ENCODE measurements at places on chromosomes 3 and 15.

DNA sequence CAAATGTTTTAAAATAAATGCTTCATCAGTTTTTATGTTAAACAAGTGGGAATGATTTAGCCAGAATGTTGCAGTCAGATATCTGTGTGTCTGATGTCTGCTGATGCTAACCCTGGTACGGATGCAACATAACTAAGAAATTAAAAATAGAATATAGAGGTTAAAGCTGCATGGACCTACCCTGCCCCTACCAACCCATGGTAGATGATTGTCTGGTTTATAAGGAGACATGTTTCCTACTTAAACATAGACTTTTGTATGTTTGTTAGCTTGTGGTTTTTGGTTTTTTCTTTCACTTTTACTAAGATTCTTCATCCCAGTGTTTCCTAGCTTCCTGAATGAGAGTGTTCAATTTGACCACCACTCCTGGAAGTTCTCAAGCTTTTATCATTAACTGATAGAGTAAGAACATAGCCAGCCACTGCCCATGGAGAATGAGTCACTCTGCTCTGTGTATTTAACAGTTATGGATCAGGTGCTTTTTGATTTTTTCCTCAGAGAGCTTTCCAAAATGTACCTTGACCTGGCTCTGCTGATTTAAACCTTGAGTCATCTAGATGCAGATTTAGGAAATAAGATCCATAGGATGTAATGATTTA is 70.7 kb upstream of the VEPH1 start:
- no peak for DNase-seq

GRCh38 chr3:14899993-14900618 is 47.3 kb upstream of the NR2C2 start:
- no peak for DNase-seq

DNA sequence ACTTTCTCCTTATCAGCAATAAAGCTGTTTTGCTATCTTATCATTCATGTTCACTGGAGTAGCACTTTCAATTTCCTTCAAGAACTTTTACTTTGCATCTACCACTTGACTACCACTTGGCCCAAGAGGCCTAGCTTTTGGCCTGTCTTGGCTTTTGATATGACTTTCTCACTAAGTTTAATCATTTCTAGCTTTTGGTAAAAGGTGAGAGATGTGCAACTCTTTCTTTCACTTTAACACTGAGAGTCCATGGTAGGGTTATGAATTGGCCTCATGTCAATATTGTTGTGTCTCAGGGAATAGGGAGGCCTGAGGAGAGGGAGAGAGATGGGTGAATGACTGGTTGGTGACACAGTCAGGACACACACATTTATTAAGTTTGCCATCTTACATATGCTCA is 31.0 kb upstream of the FAM3D start:
- no peak for DNase-seq

DNA sequence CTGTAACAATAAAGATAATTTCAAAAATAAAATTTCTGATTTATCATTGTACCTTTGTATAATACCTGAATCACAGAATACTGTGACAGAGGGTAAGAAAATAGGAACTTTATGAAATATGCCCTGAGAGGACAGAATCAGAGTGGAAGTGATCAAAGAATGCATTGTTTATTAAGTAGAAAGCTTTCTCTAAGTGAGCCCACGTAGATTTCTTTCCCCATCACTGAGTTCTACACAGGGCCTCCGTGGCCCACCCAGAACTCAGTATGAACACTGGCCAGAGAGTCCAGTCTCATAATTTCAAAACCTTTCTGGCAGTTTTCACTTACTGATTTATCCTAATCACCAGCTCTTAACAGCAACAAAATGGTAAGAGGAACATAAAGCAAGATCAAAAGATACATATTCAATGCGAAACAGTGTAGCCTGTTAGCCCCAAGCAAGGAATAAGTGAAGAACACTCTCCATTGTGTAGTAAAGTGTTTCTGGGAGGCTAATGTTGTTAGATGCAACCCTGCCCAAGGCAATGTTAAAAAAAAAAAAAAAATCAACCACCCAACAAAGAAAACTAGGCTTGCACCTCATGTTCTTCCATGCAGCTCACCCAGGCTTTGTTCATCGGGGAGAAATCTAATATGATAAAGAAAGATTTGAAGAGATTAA is 341.3 kb downstream of the LSAMP start:
- DNase-seq = no peak

GRCh38 chr3:31762097-31762764 is 218.8 kb downstream of the OSBPL10 start:
- no peak for DNase-seq

DNA sequence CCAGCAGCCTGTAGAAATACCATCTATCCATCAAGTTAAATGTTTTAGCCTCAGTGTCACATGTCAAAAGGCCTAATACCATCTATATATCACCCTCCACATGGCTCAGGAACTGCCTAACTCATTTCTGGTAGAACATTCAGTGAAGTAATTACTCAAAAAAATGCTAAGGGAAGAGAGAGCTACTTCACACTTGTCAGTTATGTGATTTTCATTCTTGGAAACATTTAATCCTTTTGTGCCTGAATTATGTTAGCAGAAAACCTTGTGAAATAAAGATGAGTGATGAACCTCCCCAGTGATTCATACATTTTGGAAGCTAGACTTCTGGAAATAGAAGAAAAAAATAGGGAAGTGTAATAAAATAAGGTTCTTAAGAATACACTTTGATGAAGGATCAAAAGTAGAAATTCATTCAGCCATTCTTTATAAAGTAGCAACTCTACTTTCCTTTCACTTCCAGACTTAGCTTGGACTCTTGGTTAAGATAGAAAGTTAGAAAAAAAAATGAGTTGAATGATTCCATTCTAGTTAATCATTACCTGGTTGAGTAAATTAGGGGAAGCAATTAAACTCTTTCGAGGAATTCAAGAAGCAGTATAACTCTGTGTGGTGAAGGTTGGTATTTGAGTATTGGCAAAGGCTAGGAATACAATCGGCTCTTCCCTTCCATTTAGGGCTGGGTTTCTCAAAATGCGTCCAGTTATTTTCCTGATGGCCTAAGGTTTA is 3.6 kb downstream of the OTOL1 start:
- no peak for DNase-seq
